ENCODE measurements at places on chromosomes 1 and 21.

DNA sequence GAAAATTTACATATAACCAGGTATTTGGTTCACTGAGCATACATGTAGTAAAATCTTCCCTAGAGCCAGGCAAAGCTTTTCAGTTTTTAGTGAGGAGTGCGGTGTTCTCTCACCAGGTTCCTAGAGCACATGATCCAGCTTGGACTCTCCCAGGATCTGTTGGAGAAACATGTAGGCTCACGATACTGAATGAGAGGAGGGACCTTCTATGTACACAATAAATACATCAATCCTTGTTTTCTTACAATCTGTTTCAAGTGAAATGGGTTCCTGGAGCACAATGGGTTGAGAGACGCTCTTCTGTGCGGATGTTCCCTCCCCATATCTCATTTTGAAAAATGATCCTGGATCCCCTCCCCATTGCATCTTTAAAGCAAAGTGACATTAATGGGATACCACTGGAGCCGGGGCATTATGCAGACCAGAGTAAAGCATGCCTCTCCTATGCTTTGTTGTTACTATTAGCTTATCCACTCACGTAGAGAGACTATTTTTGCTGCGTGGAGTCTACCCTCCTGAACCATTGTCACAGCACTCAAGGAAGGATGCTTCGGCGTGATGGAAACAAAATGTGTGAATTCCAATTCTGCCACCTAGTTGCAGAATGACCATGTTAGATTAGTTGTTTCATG lies 19.3 kb downstream of the SMYD2 start:
- no peak for DNase-seq

GRCh38 chr1:71967670-71968069 lies 314.7 kb downstream of the NEGR1 start:
- DNase-seq = no peak

- no peak for DNase-seq
Measured at GRCh38 chr1:245301921-245302320, 147.1 kb downstream of the KIF26B start.

- no peak for DNase-seq
Measured at GRCh38 chr1:165408518-165408917, 36.4 kb downstream of the RXRG start.

- no peak for DNase-seq
Measured at GRCh38 chr1:218390618-218391017, 45.5 kb downstream of the TGFB2 start.

GRCh38 chr1:211479624-211480023 lies 12.3 kb downstream of the RD3 start:
- no peak for DNase-seq

DNA sequence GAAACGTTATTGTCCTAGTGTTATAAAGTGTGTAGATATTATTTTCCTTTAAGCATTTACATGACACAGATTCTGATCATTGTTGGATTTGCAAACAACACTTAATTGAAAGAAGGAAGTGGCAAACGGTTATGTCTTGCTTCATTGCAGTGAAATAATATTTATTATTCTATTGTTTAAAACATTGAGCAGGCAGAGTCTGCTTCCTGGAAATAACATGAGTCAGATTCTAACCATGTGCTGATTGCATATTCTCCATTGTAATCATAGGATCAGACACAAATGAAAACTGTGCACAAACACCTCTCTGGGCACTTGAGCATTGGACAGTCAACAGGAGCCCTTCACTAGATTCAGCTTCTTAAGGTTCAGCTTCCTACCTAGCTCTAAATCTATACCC lies 46.8 kb upstream of the USP25 start:
- no peak for DNase-seq
